ENCODE measurements at places on chromosomes 3 and 15. TPM values are rescaled to one million over a fixed set of nuclear protein-coding genes. Genes with fewer than 3 reads are reported as not detected.

- no peak for DNase-seq
These were observed 15.7 kb downstream of the SUSD5 start for GRCh38 chr3:33202711-33203457.

Gene ARHGAP11A
- 14.0 TPM for polyA plus RNA-seq

DNA sequence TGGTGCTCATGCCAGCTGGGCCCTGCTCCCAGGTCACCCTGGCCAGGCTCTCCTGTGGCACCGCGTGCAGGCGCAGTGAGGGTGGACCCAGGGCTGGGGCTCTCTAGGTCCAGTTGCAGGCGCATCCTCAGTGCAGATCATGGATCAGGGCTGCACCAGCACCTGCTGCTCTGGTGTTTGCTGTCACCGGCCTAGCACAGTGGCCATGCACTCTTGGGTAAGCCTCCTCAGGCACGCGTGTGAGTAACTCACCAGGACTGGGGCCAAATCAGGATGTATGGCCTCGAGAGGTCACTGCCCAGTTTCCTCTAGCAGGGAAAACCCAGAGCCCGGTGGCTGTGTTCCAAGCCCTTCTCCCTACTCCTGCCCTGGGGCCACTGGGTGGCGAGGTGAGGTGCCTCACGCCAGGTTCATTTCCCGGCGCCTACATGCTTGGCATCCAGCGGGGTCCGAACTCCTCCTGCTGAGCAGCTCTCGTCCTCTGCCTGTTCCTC, 45.5 kb upstream of the SLC41A3 start:
- no peak for DNase-seq

Gene FEZF2
- polyA plus RNA-seq: not detected

Gene EPHA3
- not detected for polyA plus RNA-seq

DNA sequence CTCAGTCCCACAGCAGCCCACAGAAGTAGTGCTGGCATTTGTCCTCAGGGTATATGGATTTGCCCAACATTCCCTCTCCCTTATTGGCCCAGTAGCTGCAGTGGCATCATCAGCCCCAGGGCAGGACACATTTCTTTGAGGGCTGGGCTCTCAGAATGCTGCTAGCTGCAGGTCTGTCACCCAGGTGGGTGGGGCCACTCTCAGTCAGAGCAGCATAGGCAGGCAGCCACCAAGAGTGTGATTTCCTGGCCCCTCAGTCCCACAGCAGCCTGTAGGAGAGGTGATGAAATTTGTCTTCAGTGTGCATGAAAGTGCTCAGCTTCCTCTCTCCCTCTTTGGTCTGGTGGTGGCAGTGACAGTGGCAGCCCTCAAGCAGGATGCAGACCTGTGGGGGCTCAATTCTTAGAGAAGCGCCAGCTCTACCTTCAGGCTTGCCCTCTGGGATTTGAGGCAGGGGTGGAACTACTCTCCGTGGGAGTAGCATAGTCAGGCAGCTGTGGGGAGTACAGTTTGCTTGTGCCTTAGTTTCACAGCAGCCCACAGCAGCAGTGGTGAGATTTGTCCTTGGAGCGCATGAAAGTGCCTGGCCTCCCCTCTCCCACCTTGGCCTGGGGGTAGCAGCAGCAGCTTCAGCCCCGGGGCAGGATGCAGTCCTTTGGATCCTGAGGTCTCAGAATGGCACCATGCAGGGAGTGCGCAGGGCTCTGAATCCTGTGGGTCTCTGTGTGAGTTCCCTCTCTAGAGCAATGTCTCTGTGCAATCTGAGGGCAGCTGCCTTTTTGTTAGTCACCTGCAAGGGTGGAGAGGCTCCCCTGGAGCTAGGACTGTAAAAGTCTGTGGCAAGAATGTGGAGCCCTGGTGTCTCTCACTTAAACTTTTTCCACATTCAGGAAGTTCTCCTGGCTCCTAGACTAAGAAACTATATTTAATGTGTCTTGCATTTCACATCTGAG, 1229.1 kb downstream of the ROBO2 start:
- DNase-seq: peak; percentile 18

Gene WDR82
- 30.2 TPM for polyA plus RNA-seq

Gene LRRK1
- 6.8 TPM for polyA plus RNA-seq

DNA sequence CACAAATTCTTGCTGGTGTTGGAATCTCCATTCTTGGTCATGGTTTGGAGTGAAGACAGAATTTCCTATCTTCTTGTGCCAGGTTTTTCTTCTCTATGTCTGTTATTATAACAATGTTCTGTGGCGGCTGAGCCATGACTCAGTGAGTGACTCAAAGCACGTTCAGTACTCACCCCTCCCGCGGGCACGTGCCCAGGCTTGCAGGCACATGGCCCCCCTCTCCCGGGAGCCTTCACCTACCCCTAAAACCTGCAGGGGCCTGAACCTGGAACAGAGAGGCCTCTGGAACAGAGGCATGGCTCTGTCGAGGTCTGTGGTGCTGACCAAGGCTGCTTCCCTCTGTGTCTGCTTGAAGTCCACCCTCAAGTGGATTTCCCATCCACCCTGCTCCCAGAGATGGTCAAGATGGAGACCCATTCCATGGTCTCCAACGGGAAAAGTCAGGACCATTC, 27.6 kb downstream of the PLXNB1 start:
- peak; percentile 80 for DNase-seq

GRCh38 chr15:72554471-72555425, 80.6 kb downstream of the ARIH1 start:
- DNase-seq: peak; percentile 79

Gene ADPRH
- polyA plus RNA-seq: 0.50 TPM

DNA sequence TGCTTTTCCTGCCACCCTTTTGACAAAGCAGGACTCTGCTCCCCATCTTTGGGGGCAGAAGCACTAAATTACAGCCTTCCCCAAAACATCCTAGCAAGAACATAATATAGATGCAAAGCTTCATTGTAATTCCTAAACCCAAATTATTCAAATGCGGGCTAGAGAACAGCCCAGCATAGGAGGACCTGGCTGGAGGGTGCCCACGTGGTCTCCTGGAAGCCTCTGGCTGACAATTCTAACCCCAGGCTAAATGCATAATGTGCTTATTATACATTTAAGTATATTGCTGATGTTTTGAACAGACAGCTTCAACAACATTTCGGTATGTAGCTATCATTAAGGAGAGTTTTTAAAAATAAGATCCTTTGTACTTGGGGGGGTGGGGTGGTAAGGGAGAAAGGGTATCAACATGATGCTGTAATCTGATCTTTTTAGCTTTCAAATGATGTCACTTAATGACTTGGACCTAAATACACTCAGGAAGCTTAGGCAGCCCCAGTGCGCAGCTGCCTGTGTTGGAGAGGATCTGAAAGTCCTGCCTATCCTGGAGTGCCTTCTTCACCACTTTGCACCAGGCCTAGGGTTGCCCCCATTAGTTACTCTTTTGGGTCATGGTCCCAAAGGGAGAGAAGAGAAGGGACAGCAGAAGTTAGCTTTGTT, 57.2 kb upstream of the USP3 start:
- no peak for DNase-seq
